ENCODE measurements at places on chromosomes 12 and 14.
A peak's percentile ranks its signal among the peaks of the same experiment; 100 is the strongest.

DNA sequence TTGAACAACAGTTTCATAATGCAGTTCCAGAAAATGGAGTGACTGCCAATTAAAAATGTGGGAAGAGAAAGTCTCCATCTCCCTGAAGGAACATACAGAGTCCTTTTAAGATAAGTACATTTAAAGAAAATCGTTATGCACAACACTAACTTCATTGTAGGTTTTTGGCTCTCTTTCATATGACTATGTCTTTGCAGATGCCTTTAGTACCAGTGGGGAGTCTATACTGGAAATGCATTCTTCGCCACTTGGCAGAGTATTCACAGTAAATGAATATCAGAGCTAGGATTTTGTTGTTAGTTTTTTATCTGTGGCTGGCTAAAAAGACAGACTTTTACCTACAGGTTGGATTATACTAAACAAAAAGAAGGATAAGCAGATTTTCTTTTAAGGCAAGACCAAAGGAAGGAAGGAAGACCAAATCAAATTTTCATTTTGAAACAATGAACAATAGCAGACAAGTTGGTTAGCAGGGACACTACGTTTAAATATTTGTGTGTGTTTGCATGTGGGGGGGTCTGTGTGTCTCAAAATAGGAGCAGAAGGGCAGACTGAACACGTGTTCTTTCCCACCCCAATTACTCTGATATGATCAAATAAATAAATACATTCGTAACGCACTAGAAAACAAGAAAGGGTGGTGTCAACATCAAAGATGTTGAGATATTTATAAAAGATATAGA lies 124.5 kb downstream of the BTG1 start:
- no peak for DNase-seq

DNA sequence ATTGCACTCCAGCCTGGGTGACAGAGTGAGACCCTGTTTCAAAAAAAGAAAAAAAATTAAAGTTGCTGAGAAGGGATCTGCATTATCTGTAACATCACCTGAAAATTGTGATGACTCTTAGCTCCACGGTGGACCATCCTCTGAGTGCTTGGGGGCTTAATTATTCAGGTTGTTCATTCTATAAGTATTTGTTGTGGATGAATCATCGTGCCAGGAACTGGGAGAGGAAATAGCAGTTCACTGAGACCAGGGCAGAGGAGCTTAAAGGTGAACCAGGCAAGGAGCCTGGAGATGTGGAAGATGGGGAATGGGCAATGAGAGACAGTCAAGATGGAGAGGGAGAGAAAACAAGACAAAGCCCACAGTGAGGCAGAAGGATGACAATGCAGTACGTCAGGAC lies 25.5 kb upstream of the GSC start:
- DNase-seq, result no peak

DNA sequence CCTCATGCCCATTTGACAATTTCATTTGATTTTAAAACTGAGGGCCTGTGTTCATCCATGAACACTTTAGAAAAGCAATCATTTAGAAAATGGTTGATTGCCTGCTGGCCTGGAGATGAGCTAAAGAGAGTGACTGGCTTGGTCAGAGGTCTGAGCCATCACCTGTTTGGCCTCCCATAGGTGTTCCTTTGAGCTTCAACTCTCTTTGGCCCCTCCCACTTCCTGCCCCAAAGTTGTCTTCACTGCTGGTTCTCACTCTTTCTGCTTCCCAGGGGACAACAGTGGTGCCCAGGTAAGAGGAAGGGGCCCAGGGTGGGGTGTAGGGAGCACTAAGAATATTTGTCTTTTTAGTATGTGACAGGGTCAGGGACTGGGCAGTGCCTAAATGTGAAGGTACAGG lies 4.9 kb upstream of the TCP11L2 start:
- no peak for DNase-seq

DNA sequence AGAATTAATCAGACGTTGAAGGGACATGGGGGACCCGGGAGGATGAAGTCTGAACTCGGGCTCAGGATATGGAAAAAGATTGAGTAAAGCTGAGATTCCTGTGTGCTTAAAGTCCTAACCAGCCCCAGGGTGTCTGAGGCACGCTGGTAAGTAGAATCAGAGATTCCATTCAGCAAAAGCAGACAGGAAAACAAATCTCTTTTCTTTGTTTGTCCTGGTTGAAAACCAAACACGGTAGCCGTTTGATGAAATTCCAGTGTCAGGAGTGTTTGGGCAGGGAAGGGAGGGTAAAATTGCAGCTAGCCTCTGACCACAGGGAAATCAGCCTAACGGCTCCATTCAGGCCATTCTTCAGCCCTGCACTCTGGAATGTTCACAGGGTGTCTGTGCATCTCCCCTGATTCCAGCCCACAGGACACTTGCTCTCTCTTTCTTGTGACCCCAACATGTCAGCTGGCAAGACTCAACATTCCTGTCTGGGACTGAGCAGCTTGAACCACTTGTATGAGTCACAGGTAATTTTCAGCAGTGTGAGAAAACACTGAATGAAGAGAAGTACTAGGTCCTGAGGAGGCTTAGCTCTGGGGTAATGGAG lies 31.0 kb downstream of the NINJ2 start:
- DNase-seq, result peak; percentile 77

- no peak for DNase-seq
These were observed 6.1 kb upstream of the KRT74 start for GRCh38 chr12:52579468-52580465.

- DNase-seq, result no peak
These were observed 138.3 kb downstream of the PLXNC1 start for GRCh38 chr12:94286583-94287244.

GRCh38 chr12:62726471-62726980 lies 208.4 kb downstream of the PPM1H start:
- DNase-seq, result no peak

DNA sequence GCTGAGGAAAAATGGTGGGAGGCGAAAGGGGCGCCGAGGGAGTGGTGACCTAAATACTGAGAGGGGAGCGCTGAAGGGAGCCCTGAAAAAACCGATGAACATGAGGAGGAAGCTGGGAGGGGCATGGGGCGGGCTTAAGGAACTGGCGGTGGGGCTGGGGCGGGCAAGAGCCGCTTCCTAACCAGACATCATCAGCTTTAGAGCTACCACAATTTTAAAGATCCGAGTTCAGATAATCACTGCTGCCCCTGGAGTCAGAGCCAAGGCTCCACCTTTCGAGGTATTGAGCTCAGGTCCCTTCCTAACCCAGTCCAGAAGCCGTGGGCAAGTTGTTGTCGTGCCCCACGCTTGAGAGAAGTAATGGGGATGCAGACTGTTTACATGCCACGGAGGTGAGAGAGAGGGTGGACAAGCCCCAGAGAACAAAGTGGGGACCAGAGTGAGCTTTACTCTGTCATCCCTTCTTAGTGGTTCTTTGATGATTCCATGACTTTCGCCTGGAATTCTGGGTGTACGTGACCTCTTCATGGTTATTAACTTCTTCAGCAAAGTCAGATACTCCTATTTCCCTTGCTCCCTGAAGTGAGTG lies 393 bp downstream of the ORMDL2 start:
- no peak for DNase-seq

DNA sequence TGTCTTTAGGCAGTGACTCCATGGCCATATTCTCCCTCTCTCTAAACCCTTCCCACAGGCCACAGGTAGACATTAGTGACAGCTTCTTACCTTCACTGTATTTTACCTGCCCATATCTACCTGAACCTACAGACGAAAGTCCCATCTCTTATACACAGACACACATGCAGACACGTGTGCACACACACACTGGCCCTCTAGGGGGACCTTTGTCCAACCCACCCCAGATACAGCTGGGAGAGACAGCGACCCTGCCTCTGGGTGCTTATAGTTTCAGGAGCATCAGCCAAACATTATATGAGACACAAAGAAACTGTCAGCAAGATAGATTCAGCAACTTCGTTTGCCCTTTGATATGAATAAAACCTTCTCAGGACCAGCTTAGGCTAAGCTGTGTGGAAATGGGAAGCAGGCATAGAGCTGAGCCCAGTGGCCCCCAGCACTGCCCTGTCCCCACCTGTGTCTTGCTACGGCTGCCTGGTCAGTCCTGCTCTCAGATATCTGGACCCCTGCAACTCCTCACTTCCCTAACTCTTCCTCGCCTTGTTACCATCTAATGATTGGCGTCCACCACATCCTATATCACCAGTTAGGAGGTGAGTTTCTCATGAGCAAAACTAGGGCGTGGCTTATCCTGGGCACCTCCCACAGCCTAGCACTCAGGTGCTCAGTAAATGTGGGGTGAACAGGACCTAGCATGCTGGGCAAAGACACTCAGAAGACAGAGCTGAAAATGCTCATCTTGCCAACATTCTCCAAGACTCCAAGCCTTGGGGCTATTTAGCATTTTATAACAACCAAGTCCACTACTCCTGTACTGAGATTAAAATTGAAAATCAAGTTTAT lies 12.0 kb upstream of the CD9 start:
- peak; percentile 35 for DNase-seq

GRCh38 chr12:46267575-46267824 lies 1.3 kb downstream of the SLC38A1 start:
- DNase-seq, result no peak

DNA sequence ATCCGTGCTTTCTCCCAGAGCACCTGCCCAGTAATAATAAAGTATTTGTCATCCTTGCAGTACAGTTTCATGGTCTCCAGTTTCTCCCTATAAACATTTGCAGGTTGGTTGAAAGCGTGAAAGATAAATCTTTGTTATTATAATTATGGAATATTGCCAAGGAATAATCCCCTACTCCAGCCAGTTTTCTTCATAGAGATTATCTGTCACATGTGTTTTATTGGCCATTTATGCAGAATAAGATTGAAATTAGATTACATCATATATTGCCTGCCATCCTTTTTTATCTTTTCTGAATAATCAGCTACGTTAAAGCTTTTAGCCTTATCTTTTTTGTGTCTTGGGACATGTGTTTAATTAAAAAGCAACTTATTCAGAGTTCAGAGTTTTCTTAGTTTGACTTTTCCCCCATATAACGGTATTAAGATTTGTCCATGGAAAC lies 168.0 kb downstream of the KICS2 start:
- DNase-seq, result no peak

DNA sequence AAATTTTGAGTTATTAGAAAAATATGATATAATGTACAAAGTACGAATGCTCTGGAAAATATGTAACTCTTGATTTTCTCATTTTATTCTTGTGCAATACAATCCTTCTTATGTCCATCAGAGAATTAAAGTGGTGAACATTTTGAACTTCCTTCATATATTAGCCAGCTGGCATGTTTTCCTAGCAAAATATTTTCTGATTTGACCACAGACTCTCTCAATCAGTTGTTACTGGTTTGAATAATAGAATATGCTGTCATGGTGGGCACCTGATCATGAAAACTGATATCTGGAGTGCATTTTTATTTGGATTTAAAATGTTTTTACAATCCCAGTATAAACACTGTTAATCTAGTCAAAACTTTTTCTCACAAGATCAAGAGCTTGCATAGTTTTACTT lies 24.2 kb downstream of the PARPBP start:
- DNase-seq, result no peak

DNA sequence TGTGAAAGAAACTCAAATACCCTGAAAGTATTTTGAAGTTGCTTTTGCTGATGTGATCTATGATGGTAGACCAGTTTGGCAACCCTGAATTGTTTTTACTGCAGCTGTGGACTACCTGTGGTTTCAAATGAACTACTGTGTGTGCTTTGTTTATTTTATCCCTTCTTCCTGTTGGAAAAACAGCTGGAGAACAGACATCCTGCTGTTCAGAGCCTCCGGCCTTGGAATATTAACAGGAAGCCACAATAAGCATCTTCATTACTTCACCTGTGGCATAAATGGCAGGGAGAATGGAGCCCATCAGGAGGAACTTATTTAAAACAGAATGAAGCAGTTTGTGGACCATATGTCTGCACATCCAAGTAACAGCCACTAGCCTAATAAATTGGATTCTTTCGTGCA lies 104.8 kb downstream of the DUSP6 start:
- no peak for DNase-seq

GRCh38 chr12:53336181-53336681 lies at the start of gene SP7:
SP7 (minus strand) TSS chr12:53336354; CDS start chr12:53335646, 708 bp downstream.
- DNase-seq, result no peak

GRCh38 chr12:76144245-76144549 lies 59.7 kb upstream of the NAP1L1 start:
- DNase-seq, result no peak

- DNase-seq, result peak; percentile 46
These were observed 27.6 kb downstream of the CACNA2D4 start for GRCh38 chr12:1890810-1891209.

GRCh38 chr14:63499701-63500250 lies 43.4 kb downstream of the PPP2R5E start:
- no peak for DNase-seq

DNA sequence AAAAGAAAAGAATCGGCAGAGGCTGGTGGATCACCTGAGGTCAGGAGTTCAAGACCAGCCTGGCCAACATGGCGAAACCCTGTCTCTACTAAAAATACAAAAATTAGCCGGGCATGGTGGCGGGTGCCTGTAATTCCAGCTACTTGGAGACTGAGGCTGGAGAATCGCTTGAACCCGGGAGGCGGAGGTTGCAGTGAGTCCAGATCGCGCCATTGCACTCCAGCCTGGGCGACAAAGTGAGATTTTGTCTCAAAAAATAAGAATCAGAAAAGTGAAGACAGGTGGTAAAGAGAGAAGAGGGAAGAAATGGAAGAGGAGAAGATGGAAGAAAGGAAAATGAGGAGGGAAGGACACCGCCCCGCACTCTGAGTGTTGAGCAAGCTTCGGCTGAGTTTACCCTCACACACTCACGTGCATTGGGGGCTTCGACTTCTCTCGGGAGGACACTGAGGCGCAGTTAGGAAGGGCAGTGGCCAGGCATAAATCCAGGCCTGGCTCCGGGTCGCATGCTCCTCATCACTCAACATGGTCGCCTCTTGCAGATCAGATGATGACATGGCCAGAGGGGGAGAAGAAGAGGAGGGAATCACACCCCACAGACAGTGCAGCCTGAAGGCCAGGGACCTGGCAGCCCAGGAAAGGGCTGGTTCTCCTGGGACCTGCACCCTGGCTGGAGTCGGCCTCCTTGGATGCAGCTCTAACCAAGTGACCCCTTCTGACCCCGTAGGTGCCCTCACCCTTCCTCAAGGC lies 61.1 kb downstream of the PRMT8 start:
- peak; percentile 40 for DNase-seq

- DNase-seq, result no peak
These were observed 17.9 kb upstream of the GALNT9 start for GRCh38 chr12:132347176-132347855.

DNA sequence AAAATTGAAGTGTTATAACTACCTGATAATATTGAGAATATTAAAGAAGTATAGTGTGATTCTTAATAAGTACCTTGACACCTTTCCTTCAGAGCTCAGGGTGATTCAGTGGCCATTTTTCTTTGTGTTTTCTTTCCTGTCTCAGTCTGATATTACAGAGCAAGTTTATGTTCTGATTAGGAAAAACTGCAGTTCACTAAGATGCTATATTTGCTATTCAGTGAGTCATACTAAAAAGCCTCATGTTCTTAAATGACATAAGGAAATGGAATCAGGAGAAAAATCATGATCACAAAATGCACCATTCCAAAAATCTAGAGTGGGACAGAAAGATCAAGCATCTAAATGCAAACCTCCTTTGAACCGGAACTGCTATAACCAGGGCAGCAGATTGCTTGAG lies 390.6 kb upstream of the ATP2B1 start:
- DNase-seq, result no peak

DNA sequence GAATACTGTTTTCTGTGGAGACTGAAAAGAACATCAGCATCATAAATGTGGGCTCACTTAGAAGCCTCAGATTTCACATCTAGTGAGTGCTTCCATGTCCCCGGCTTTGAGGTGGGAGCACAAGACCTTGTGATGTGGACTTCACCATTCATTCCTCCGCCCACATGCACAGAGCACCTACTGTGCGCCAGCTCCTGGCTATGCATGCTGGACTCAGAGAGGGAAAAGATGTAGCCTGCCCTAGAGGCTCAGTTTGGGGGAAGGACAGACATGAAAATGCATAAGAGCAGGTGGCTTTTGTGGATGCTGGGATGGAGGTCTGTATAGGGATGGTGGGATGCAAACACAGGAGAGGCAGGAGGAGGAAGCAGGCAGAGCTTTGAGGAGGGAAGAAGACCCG lies 65.0 kb downstream of the SERPINA3 start:
- peak; percentile 28 for DNase-seq

Data from coronary artery (tissue), 2 donors.